ENCODE measurements at places on chromosomes 16 and 17. TPM values are rescaled to one million over a fixed set of nuclear protein-coding genes. Genes with fewer than 3 reads are reported as not detected.

TRPV3 gene
- total RNA-seq = 0.92 TPM

DNA sequence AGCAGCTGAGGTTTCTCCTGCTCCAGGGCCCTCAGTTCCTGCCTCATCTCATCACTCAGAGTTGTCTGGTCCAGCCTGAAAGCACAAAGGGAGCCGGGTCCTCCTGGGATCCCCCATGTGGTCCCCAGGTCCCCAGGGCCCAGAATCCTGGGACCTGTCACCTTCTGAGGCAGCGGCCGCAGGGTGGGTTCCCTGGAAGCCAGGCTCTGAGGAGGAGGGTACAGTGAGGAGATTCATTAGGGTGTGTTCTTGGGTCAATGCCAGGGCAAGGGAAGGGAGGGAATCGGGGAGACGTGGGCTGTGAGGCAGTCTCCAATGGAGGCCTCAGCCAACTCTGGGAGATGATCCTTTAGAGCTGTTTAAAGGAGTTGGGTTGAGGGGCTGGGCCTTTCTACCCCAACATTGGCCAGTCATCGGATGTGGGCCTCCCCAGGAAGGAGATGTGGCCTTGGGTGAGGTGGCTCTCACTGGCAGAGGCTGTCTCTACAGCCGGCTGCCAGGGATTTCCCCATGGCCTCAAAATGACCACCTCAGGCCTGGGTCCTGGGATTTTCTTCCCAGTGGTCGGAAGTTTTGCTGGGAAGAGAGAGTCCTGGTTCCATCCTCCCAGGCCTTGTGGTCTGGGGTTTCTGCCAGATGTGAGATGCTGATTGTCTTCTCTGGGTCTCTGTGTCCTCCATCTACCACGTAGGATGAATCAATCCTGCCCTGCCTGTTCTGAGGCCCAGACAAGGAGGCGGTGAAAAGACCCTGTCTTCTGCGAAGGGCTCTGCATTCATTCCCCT, 47.3 kb downstream of the NLRP1 start:
- no peak overlapping the region for H3K4me3 ChIP-seq
- no peak overlapping the region for H3K27ac ChIP-seq
- DNase-seq = no peak
- H3K36me3 ChIP-seq = peaks cover 49% of the 10 kb centered on the region

GRCh38 chr17:77281122-77281903, 140.5 kb downstream of the SEC14L1 start:
- no peaks in the 10 kb centered on the region for H3K36me3 ChIP-seq
- peak overlapping the region; percentile 69 for H3K4me3 ChIP-seq
- peaks cover 41% of the 10 kb centered on the region for H3K27me3 ChIP-seq
- DNase-seq = peak; percentile 58
- H3K4me1 ChIP-seq = peaks cover 11% of the 10 kb centered on the region
- no peak overlapping the region for H3K27ac ChIP-seq

DNA sequence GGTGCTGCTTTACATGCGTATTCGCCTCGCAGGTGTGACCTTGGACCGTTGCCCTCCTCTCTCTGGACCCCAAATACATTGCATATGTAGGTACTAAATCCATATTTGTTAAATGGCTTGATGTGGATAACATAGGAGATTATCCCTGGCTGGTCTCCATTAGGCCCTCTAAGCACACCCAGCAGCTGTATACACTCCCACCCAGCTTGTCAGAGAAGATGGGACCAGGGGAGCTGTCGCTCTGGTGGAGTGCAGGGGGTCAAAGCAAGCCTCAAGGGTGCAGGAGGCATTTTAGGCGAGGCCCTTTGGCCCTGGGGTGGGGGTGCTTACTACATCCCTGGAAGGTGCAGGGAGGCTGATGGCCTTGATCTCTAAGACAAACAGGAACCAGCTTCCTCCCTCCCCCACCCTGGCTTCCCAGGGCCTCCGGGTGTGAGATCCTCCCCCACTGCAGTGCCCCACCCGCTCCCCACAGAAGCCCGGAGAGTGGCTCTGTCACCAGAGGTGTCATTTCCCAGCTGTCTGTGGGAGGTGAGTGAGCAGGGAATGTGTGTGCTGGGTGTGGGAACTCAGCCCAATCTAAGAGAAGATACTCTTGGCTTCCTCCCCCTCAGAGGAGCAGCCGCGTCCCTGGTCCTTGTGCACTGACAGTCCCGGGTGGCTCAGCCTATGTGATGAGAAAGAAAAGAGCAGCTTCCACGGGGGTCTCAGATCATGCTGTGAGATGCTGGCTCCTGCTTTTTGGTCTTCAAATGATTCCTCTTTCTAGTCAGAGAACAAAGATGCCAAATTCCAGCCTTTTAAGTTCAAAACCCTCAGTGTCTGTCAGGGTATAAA, 1.4 kb upstream of the VAMP2 start:
- peaks cover 50% of the 10 kb centered on the region for H3K4me1 ChIP-seq
- H3K27me3 ChIP-seq = no peaks in the 10 kb centered on the region
- H3K36me3 ChIP-seq = peaks cover 27% of the 10 kb centered on the region
- H3K27ac ChIP-seq = peak overlapping the region; percentile 99
- peak overlapping the region; percentile 85 for H3K4me3 ChIP-seq
- peak; percentile 65 for DNase-seq

TRIM47 gene
- total RNA-seq = 22.5 TPM

PRSS36 gene
- 0.14 TPM for total RNA-seq

DNA sequence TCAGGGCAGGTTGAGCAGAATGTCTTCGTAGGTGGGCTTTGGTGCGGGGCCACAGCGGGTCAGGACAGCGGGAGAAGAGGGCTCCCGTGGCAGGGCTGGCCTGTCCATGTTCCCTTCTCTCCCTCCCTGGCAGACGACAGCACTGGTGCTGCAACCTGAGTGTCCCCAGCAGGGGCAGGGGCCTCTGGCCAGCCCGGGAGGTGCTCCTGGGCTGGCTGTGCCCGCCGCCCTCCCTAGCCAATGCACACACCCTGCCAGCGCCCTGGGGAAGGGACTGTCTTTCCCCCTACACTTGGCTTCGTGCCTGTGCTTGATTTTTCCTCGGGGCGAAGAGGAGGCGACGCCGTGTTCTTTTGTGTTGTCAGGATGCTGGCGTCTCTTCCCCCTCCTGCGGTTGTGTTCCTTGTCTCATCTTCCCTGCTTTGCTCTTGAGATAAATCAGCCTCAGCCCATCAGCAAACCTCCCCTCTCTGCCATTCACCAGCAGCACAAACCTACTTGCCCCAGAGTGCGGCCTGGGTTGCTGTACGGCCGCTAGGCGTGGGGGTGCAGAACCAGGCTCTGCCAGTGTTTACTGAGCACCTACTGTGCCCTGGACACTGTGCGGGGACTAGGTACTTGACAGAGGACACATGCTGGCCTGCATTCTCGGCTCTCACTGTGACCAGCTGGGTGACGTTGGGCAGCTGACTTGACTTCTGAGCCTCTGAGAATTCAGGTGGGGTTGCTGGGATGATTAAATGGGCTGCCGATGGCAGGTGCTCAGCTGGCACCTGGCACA, 237.3 kb upstream of the CIBAR2 start:
- no peaks in the 10 kb centered on the region for H3K27me3 ChIP-seq
- H3K4me3 ChIP-seq = no peak overlapping the region
- DNase-seq = no peak
- no peak overlapping the region for H3K27ac ChIP-seq
- H3K36me3 ChIP-seq = no peaks in the 10 kb centered on the region

DNA sequence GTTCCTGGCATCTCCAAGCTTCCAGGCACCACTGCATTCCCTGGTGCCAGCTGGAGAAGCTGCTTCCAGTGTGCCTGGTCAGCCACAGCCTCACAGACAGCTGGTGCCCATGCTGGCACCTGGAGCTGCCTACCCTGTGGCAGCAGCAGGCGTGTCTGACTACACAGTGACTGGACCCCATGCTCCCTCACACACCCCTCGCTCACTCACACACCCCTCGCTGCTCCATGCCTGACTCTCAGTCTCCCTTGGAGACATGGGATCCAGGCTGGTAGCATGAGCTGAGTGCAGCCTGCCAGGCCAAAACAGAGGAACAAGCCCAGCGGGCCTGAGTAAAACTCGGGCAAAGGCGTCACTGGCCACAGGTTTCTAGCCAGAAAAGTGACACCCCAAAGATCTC, 59.1 kb upstream of the SMIM36 start:
- no peak overlapping the region for H3K4me3 ChIP-seq
- H3K36me3 ChIP-seq = no peaks in the 10 kb centered on the region
- DNase-seq = no peak
- H3K27ac ChIP-seq = no peak overlapping the region
- peaks cover 29% of the 10 kb centered on the region for H3K27me3 ChIP-seq

Data from activated T-helper 2 cell treated with anti-CD3 and anti-CD28 coated beads, Interferon-gamma antibody, Interleukin-2, Interleukin-4, amounts not matched to agents 10 μg/mL and 5 μg/mL and 100 μg/mL, durations not matched to agents 14 hours and 24 hours and 36 hours (primary cell).